Fibroblast of the conjunctiva (primary cell): ENCODE measurements at places on chromosomes 2 and 18.

- no peak for DNase-seq
Measured at GRCh38 chr18:13725566-13726231, 659 bp downstream of the FAM210A start.

DNA sequence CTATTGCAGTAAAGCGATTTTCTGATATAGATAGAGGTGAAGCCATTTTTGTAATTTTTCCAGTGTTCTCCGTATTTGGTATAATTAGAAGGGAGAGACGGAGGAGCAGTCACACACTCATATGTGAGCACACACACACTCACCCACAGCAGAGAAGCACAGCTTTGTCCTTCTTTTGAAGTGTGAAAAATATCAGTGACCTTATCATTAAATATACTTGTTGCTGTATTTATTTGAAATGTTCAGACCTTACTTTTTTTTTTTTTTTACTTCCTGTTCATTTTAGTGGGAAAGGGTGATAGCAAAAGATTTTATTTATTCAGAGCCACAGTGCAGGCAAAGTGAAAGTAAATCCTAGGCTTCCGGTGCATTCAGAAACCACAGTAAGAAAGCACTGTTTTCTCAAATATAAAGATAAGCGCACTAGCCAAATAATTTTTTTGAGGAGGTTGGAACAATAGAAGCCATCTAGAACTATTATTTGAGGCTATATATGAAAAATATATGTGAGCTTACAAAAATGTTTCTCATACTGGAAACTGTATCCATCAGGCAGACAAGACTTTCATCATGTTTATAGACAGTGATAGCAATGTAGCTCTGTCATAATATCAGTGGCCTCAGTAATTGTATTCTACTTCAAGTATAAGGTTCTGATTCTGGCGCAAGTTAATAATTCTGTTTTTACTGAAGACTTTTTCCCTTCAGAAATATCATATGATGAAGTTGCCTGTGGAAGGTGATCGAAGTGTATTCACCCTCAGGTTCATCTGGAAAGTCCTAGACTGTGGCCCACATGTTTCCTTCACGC lies 37.2 kb downstream of the TSHZ1 start:
- peak; percentile 22 for DNase-seq

DNA sequence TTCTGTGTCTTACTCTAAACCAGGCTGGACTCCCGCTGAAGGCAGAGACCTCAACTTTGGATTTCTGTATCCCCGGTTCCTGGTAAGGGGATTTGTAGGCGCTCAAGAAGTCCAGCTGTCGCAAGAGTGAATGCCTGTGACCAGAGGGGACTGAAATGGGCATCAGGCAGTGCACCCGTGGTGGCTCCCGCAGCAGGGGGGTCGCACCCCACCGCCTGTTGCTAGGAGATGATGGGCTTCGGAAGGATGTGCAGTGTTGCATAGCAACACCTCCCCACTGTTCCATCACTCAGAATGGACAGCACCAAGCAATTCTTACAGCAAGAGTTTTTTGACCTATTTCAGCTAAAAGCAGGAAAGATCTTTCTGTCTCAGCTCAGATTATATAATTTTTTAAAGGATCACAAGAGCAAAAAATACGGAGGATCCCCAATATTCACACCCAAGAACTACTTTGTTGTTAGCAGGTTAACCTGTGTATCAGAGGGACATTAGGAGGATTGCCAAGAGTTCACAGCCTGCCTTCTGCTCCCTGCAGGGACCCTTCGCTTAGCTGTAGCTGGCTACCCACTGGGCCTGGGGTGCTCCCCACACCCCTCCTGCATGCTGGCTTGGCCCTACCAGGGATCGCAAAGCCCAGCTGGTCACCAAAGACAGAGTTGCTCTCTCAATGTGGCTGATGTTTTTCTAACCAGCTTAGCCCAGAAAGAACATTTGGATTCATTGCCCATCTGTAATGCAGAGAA lies 63.8 kb downstream of the SOWAHC start:
- DNase-seq, result no peak

DNA sequence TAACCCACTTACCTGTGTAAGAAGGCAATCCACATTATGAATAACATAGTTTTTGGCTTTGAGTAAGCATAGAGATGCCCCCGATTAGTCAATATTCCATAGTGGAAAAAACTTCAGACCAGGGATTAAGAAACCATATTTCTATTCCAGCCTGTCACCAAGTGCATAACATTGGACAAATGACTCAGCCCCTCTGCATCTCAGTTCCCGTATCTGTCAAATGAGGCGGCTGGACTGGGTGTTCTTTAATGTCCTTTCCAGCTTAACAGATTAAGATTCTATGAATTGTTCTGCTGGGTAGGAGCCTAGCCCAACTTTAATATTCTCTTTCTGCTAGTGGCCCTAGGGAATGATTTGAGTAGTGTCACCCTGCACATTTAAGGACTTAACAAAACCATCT lies 11.8 kb upstream of the FTCDNL1 start:
- DNase-seq, result no peak

GRCh38 chr18:24479371-24479770 lies 18.9 kb downstream of the HRH4 start:
- DNase-seq, result no peak

GRCh38 chr2:85756822-85757435 lies 3.1 kb downstream of the ATOH8 start:
- no peak for DNase-seq

GRCh38 chr2:118586312-118586711 lies 261.1 kb downstream of the EN1 start:
- DNase-seq, result no peak

GRCh38 chr2:121196132-121196848 lies 88.7 kb downstream of the TFCP2L1 start:
- no peak for DNase-seq

GRCh38 chr2:206805887-206806607 lies 40.6 kb downstream of the FASTKD2 start:
- peak; percentile 58 for DNase-seq

DNA sequence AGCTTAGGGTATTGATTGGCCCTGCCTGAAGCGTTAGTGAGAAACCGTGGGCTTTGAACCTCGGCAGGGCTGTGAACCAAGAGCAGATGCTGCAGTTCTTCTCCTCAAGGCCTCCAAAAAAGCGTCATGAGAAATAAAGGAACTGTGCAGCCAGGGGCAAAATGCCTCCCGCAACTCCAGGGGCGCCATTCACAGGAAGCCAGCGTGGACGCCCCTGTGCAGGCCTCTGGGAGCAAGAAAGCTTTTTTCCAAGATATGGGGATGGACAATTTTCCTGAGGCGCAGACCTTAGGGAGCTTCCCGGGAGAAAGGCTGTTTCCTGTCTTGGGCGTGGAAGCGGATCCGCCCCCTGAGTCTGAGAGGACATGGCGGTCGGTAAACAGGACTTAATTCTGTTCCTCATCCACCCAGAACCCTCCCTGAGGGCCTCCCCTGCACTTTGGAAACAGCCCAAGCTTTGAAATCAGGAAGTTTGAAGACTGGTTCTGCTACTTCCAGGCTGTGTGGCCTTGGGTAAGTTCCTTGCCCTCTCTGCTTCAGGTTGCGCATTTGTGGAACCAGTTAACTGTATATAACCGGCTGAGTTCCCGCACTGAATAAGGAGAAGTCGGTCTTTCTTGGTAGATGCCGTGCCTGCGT lies 29.6 kb upstream of the CABLES1 start:
- DNase-seq, result no peak

GRCh38 chr2:47429795-47430194 lies 26.8 kb downstream of the MSH2 start:
- DNase-seq, result peak; percentile 14

- DNase-seq, result no peak
Measured at GRCh38 chr18:45652303-45653080, 37.2 kb downstream of the SLC14A2 start.

GRCh38 chr2:162058973-162059668 lies 14.9 kb downstream of the DPP4 start:
- no peak for DNase-seq

DNA sequence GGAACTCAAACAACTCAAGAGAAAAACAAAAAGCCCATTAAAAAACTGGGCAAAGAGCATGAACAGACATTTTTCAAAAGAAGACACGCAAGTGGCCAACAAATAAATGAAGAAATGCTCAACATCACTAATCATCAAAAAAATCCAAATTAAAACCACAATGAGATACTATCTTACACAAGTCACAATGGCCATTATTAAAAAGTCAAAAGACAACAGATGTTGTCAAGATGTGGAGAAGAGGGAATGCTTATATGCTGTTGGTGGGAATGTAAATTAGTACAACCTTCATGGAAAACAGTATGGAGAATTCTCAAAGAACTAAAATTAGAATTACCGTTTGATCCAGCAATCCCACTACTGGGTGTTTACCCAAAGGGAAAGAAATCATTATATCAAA lies 15.1 kb downstream of the LMAN1 start:
- DNase-seq, result no peak

GRCh38 chr2:172288603-172289002 lies 138.8 kb upstream of the ITGA6 start:
- no peak for DNase-seq

DNA sequence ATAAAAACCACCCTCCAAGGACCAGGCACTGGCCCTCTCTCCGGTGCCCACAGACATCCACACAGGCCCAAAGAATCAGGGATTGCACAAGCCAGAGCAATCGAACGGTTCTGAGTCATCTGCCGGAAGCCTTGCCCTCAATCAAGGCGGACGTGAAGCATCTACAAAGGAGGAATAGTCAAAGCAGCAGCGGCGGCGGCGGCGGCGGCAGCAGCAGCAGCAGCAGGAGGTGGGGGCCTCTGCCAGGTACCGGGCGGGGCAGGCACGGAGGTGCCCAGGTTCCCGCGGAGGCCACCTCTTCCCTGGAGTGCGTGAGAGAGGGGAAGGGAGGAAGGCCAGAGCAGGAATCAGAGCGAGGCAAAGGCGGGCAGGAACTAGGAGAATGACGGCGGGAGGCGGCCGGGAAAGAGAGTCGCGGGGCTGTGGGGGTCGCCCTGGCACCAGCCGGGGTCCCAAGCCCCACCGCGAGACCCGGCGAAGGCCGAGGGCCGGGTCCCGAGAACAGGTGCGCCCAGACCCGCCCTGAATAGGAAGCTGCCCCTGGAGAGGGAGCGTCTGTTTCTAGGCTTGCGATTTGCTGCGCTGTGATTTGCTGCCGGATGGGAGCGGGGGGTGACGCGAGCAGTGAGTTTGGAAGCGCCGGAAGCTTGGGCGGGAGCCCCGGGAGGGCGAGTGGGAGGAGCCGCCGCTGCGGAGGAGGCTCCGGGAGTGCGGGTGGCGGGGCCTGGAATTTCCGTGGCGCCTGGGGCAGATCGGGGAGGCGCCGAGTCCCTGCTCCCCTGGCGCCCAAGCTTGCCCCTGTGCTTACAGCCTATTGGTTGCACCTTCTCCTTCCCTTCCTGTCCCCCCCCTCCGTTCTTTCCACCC lies at the start of gene SERPINB8:
Gene SERPINB8, plus strand, starts transcription at position 140 of the 867 bp plus-strand sequence. CDS start 8,228 bp downstream, outside the sequence.
- peak; percentile 90 for DNase-seq

GRCh38 chr2:112147382-112148168 lies 9.4 kb downstream of the FBLN7 start:
- DNase-seq, result no peak

DNA sequence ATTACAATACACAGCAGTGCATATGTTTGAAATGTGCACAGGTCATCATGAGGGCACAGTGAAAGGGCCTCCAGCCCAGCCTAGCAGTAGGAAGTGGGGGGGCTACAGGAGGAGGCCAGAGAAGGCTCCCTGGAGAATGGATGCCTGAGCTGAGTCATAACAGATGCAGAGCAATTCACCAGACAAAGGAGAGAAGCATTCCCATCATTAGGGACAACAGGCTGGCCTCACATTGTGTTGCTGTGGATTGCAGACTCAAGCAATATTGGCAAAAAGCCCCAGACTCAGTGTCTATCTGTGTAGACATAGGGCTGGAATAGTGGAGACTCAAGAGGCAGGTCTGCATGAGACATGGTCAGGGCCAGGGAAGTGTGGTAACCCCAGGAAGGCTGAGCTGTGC lies 329.9 kb downstream of the DLGAP1 start:
- DNase-seq, result peak; percentile 82

DNA sequence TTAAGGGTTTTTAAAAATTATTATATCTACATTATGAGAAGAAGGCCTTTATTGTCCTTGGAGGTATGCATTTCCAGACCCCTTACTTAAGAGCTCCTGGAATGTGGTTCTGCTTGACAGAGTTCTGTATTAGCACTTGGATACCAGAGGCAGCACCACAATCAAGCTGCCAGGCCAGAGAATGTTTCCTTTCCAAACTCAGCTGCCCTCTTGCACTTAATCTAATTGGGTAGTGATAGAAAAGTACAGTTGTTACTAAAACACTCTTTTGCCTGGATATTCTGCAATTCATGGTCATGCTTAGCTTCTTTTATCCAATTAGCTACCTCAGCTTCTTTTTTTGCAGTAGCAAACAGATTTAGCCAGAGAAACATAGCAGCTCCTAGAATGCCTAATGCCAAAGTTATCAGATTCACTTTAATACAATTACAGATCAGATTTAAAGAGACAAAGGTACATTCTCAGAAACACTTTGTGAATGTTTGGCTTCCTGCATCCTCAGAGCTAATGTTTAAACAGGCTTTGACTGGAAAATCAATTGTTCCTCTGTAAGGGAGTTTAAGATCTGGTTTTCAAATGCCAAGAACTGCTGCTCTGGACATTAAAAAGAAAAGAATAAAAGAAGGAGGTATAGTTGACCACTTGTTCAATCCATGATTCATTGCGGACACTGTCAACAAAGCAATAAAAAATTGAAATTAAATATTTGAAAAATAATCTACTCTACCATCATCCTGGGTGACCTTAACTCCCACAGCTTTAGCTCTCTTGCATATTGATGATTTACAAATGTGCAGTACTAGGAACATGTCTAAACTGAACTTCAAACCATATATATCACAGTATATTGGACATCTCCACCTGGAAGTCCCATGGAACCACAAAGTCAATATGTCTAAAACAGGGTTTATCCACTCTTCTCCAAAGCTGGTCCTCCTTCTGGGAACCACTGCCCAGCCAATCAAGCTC lies 12.8 kb downstream of the NOSTRIN start:
- DNase-seq, result no peak

GRCh38 chr2:47389692-47390091 lies 13.3 kb upstream of the MSH2 start:
- no peak for DNase-seq

GRCh38 chr18:26327062-26327461 lies 100.8 kb downstream of the TAF4B start:
- no peak for DNase-seq

DNA sequence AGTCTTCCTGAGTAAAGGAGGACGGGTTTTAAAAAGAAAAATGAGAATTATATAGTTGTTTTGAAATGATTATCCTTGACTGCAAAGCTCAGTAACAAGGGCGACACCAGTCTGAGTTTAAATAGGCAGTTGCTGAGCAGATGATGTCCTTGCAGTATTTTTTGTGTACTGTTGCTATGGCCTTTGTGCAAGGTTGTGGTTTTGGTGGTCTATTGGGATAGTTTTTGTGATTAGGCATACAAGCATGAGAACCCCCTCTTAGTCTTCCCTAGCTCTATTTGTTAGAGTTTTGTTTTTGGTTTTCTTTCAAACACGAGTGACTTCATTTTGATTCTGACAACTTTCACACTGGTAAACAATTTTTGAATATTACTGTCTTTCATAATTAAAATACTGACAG lies 64.1 kb downstream of the TAF4B start:
- DNase-seq, result no peak

- no peak for DNase-seq
Measured at GRCh38 chr2:36469106-36469477, 113.5 kb downstream of the CRIM1 start.

GRCh38 chr2:127034883-127035611 lies 71.9 kb downstream of the BIN1 start:
- DNase-seq, result no peak
